Neural cell (in vitro differentiated cells): ENCODE measurements at places on chromosomes 12 and 14. TPM values are rescaled to one million over a fixed set of nuclear protein-coding genes. Genes with fewer than 3 reads are reported as not detected.

CNTN1 gene
- polyA plus RNA-seq: 101 and 104 TPM in 2 replicates

DACT1 gene
- polyA plus RNA-seq: 125 TPM in 2 replicates

TMEM119 gene
- not detected in 2 replicates for polyA plus RNA-seq

KRT2 gene
- not detected in 2 replicates for polyA plus RNA-seq

ARHGEF40 gene
- 28.9 and 32.4 TPM in 2 replicates for polyA plus RNA-seq

TOGARAM1 gene
- polyA plus RNA-seq: 20.8 and 23.8 TPM in 2 replicates
